ENCODE measurements at places on chromosomes 7 and 10.

DNA sequence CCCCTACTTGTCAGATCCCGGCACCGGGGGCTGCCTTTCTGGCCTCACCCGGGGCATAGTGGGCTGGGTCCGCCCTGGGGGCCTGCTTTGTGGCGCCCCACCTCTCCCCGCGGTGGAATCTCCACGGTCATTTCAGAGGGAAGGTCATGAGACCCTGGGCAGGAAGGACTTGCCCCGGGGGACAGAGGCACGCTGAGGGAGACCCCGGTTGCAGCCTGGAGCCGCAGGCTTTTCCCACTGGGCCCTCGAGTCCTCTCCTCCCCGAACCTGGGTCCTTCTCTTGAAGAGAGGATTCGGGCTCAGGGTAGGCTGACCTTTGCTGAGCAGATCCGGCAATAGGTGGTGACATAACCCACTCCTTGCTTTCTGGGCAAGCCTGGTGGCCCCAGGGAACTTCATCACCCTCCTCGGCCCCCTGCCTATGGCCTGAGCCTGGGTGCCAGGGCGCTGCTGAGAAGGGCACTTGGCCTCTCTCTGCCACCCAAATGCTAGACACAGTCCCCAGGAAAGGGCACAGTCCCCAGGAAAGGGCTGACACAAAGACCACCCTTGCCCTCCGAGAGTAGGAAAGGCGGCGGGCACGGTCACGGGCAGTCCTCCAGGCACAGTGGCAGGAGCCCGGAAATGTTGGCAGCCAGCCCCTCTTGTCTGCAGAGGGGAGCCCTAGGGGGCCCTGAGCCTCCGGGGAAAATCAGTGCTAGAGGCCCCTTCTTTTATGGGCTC is 36.2 kb downstream of the FKBP6 start:
- no peak for DNase-seq

- no peak for DNase-seq
Measured at GRCh38 chr10:121831237-121831636, 96.6 kb downstream of the ATE1 start.

DNA sequence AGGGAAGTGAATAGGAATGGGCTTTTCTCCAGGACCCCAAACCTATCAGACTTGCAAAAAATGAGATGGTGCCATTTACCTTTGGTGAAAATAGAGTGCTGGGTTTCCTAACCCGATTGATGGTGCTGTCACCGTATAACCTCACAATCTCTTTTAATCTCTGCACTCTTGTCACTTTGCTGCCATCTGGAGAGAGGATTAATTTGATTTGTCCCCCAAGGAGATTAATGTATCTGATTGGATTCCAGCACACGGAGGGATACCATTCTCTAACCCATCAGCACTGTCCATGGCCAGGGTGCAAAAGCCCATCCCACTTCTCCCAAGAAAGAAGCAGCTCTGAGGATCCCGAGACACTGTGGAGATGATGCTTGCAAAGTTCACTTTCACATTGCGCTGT is 86.3 kb upstream of the NFE2L3 start:
- DNase-seq = no peak

- peak; percentile 69 for DNase-seq
Measured at GRCh38 chr10:119543814-119544642, 1.5 kb upstream of the RGS10 start.

GRCh38 chr10:56646329-56647111 is 285.5 kb upstream of the ZWINT start:
- no peak for DNase-seq

- DNase-seq = no peak
Measured at GRCh38 chr10:69943292-69943820, 109.3 kb upstream of the MACROH2A2 start.
